ENCODE measurements at places on chromosomes 5 and 9.

DNA sequence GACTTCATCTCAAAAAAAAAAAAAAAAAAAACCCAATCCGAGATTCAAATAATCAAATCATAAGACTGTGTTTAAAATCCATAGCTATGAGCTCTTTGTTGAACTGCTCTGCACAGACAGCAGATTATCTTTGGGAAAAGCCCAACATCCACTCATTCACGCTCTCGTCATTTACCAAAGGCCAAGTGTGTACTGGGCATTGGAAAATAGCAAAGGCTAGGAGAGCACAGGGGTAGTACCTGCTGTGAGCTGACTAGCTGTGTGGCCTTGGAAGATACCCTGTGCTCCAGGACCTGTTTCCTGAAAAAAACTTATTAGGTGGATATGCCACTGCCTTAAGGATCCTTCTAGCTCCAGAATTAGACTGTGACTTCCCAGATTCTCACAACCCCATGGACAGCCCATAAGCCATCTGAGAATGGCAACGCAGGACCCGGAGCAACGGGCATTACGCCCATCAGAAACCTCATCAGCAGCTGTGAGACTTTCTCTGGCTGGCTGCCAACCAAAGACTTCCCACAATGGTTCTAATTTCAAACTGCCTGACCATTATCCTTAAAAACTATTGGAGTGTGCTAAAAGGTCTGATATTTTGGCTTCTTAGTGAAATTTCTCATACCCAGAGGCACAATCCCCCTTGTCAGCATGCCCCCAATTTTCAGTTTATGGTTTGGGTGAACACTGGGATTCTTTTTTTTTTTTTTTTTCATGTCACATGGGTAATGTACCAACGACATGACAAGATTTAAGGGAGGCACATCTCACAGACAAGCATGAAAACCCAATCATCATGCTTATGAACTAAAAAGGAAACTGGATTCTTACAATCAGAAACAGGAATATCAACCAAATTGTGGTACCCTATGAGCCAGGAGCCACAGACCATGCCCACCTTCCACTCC, 16.8 kb downstream of the SERINC5 start:
- DNase-seq: peak; percentile 28

DNA sequence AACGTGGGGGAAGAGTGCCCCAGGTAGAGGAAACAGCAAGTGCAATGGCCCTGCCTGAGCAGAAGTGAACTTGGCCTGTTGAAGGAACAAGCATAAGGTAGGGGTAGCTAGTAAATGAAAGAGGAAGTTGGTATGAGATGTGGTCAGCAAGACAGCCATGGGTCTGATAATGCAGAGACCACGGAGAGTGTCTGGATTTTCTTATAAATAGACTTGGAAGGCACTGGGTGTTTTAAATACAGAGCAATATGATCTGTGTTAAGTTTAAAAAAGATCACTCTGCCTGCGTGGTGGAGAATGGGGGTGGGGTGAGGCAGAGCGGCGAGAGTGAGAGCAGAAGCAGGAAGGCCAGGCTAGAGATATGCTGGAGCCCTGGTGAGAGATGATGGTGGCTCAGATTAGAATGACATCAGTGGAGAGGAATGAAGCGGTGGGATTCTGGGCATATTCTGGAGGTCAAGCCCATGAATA, 4.2 kb downstream of the ADAM19 start:
- DNase-seq: no peak

GRCh38 chr5:174323878-174324281, 278.4 kb downstream of the NSG2 start:
- no peak for DNase-seq

GRCh38 chr9:81878530-81878929, 49.7 kb upstream of the SPATA31D4 start:
- no peak for DNase-seq

- DNase-seq: no peak
These were observed 55.2 kb downstream of the RIC1 start for GRCh38 chr9:5684101-5684500.

GRCh38 chr5:143064218-143064641, 294.1 kb downstream of the ARHGAP26 start:
- DNase-seq: no peak

DNA sequence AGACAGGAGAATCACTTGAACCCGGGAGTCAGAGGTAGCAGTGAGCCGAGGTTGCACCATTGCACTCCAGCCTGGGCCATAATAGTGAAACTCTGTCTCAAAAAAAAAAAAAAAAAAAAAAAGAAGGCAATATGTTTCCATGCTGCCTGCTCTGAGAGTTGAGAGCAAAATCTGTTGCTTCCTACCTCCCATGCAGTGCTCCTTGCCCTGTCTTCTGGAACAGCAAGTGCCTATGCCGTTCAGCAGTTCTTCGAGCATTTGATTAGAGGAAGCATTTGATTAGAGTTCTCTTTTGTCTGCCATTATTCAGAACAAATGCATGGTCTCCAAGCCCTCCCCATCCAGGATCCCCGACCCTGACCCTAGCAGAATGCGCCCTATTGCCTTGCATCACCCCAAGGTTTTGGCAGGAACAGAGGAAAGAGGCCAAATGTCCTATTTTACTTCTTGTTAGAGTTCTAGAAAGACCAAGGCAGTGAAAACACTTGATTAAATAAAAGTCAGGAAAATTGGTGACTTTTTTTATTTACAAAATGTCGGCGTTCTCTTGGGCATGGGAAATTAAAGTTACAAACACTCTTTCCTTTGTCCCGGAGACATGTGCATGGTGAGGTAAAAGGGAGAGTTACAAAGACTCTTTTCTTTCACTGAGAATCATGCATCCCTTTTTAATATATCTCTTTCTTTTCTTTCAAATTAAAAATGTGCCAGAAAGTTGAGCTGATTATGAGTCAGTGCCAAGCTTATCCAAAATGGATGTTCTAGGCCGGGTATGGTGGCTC, 27.8 kb upstream of the FSD1L start:
- DNase-seq: no peak

GRCh38 chr5:103840600-103840999, 278.0 kb upstream of the NUDT12 start:
- DNase-seq: no peak

DNA sequence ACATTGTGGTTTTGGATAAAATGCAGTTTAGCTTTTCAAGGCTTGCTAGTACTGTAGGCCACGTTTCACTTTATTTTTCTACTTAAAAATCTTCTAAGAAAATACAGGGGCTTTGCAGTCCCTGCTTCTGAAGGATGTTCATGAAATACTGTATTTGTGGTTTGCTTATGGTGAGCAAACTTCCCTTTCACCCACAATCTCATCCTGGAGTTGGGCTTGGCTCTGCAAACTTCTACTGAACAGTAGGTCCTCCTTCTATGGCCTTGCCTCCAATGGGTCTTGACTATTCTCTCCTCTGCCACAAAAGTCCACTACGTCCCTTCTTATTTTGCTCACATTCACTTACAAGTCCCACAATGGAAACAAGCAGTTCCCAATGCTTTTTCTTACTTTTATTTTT, 502.7 kb upstream of the KLF4 start:
- DNase-seq: no peak

GRCh38 chr5:114192108-114192507, 169.8 kb upstream of the KCNN2 start:
- DNase-seq: no peak

DNA sequence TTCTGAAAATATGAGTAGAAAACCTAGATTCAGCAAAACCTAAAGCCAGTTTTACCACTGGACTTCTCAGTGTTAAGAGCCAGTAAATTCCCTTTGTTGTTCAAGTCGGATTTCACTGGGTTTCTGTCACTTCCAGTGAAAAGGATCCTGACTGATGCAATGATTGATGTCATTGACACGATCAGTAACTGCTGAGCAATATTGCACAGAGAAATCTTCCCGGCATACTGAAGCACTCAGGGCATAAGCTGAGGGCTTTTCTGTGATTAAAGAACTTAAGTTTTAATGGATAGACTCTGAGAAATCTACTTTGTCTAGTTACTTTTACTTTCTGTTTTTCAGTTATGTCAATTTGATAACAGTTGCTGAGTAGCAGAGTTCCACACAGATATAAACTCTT, 61.9 kb downstream of the DENND1A start:
- DNase-seq: no peak

Data from T-helper 9 cell (primary cell).